Fibroblast of skin of right quadriceps (primary cell): ENCODE measurements at places on chromosomes 2 and 18.

DNA sequence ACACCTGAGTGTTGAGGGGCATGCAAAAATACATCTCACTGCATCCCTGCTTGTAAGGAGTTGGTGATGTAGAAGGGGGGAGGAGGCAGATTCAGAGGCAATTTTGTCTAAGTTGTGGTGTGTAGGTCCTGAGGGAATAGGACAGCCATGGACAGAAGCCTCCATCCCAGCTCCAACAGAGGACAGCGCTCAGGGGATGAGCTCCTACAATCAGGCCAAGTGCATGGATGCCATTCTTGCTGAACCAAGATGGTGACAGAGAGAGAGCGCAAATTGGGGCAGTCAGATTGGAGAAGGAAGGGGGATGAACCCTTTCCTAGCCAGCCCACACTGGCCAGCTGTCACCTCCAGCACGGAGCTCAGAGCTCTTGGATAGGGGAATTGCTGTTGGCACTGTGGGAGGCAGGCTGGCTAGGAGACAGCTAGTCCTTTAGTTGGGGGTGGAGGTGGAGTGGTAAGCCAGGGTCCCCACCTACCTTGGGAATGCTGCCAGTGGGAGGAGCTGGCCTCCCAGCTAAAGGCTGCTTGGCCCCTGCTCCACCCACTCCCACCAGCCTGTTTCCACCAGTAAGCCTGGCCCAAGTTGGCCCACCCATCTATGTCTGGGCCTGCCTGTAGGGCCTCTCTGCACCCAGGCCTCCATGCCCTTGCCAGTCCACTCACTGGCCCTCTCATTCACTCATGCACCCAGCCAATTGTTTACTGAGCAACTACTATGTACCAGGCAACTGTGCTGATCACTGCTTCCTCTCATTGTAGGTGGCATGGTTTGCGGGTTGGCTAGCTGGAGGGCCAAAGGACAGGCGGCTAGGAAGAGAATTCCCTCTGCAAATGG, 2.5 kb upstream of the PER2 start:
- no peak for DNase-seq

GRCh38 chr18:37641573-37641972, 76.0 kb upstream of the CELF4 start:
- no peak for DNase-seq

DNA sequence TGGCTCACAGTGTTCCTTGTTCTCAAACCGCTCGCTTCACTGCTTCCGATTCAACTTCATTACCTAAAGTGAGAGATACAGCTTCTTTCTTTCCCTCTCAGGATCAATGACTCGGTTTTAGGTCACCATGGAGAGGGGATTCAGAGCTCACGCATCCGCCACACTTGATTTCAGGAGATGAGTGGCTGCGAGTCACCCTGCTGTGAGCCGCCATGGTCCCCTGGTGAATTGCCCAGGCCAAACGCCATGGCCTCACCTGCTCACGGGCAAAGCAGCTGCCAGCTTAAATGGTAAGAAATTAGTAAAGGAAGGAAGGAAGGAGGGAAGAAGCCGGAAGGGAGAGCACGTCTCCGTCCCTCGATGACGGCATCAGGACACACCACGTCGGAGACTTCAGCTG, 60.5 kb downstream of the ADNP2 start:
- DNase-seq: peak; percentile 23

GRCh38 chr18:48806551-48807261, 144.1 kb downstream of the SMAD7 start:
- peak; percentile 74 for DNase-seq

- no peak for DNase-seq
Measured at GRCh38 chr18:79589601-79590091, 90.0 kb upstream of the CTDP1 start.

DNA sequence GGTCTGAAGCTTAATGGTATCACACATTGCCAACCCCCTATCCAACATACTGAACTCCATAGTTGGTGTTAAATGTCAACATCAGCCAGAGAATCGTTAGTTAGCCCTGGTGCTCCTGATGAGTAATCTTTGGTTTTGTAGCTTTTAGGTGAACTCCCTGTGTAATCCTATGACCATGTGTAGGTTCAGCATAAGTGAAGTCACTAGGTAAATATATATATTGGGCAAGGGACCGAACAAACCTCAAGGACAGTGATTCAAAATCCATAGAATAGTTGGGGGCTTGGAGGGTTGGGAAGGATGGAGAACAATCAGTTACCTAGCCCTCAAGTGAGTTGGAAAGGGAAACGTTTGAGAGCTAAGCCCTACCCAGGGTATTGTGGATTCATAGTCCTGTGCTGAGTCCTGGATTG, 16.0 kb upstream of the AP1S3 start:
- no peak for DNase-seq

- DNase-seq: no peak
Measured at GRCh38 chr2:1398191-1398590, 15.1 kb upstream of the TPO start.

DNA sequence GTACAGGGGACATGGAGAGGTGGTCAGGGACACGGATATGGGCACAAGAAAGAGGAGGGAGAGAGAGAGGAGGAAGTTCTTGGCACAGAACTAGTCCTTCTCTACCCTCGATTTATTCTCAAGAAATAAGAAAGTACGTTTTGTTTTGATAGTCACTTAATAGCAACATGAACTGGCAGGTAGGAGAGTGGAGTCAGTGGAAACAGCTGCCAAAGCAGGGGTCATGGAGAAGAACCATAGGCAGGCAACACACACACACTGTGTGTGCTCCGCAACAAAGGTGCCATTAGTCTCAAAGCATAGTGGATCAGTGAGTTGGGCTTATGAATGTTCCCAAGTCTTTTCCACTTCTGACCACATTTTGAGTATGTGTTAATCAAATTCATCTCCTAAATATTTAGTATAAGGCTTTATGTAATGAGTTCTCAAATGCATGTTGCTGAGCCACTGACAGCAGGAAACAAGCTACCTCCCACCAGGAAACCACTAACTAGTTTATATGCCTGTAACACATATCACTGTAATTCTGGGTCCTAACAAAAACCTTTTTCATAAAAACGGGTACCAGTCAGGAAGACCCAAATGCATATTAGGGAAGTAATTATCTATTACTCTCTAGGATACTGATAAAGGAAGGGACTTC, 41.1 kb downstream of the IWS1 start:
- DNase-seq: no peak

- DNase-seq: no peak
Measured at GRCh38 chr2:213757525-213757924, 473.3 kb downstream of the SPAG16 start.

- DNase-seq: peak; percentile 85
Measured at GRCh38 chr2:189144700-189145211, 34.8 kb downstream of the COL5A2 start.

GRCh38 chr18:35491700-35492077, 6.1 kb downstream of the INO80C start:
- DNase-seq: no peak

DNA sequence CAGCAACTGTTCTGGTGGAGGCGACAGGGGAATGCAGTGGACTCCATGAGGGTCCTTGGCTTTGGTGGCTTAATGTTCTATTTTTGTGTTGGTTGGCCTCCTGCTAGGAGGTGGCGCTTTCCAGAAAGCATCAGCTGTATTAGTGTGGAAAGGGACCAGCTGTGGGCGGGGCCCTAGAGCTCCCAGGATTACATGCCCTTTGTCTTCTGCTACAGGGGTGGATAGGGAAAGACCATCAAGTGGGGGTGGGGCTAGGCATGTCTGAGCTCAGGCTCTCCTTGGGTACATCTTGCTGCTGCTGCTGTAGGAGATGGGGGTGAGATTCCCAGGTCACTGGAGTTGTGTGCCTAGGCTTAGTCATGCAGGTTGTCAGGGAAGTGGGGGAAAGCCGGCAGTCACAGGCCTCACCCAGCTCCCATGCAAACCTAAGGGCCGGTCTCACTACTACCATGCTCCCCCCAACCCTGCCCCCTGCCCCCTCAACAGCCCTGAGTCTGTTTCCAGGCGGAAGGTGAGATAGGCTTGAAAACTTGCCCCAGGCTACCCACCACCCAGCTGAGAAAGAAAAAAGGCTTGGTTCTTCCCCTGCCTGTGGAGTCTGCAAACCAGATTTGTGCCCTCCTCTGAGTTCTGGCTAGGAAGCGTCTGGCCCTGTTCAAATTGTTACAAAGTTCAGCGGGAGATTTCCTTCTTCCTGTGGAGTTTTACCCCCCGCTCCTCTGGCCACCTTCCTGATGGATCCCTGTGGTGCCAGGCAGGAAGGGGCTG, 141.3 kb upstream of the LYPD1 start:
- no peak for DNase-seq

- no peak for DNase-seq
Measured at GRCh38 chr2:172734711-172735581, 699 bp upstream of the RAPGEF4 start.

DNA sequence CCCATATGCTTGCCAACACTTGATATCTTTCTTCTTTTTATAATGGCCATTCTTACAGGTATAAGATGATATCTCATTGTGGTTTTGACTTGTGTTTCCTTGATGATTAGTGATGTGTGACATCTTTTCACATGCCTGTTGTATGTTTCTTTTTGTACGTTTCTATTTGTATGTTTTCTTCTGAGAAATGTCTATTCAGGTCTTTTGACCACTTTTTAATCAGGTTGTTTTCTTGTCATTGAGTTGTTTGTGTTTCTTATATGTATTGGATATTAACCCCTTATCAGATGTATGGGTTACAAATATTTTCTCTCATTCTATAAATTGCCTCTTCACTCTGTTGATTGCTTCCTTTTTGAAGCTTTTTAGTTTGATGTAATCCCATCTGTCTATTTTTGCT, 42.4 kb downstream of the ABCB11 start:
- no peak for DNase-seq

- DNase-seq: no peak
Measured at GRCh38 chr18:37332628-37333420, 232.8 kb downstream of the CELF4 start.

GRCh38 chr2:156590085-156590739, 154.0 kb downstream of the GPD2 start:
- no peak for DNase-seq

DNA sequence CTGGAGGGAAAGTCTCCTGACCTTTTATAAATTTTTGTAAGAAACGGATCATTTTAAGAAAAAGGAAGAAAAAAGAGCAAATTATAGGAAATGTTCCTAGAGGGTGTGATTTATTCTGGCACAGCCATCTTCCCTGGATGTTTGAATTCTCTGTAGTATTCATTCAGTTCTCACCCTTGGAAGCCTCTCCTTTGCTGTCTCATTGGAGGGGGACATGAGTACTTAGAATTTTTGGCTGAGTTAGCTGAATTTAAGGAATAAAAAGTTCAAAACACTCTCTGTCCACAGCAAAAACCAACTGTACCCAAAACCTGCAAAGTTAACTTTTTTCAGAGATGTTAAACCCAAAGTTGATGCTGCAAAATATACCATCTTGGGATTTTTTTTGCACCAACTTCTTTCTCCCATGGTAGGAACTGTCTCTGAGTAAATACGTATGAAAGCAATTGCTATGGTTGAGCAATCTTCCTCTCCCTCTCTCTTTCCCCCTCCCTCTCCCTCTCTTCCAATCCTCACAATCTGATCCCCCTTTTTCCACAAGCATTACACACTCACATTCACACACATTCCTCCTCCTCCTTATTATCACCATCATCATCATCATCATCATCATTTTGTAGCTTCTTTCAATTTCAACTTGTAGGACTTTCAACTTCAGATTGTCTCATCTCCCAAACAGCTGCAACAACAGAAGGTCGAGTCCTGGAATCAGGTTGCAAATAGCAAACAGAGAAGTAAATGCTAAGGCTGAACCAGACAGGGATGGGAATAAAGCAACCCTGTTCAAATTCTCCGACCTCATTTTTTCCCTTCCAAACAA, 183.7 kb downstream of the GFPT1 start:
- DNase-seq: no peak

DNA sequence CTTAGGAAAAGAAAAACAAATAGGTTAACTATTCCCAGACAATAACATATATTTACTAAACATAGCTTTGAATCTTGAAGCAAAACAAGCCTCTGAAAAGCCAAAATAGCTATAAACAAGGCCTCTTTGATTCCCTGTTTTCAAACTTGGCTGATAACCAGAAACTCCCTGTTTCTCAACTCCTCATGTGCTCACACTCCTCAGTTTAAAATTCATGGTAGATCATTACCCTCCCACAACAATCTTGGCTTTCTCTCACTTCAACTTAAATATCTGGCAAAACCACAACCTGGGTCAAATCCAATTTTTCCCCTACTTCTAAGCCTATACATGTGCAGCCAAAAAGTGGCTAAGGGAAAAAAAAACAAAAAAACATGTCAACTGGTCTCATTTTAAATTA, 15.6 kb downstream of the SUCLG1 start:
- peak; percentile 78 for DNase-seq

DNA sequence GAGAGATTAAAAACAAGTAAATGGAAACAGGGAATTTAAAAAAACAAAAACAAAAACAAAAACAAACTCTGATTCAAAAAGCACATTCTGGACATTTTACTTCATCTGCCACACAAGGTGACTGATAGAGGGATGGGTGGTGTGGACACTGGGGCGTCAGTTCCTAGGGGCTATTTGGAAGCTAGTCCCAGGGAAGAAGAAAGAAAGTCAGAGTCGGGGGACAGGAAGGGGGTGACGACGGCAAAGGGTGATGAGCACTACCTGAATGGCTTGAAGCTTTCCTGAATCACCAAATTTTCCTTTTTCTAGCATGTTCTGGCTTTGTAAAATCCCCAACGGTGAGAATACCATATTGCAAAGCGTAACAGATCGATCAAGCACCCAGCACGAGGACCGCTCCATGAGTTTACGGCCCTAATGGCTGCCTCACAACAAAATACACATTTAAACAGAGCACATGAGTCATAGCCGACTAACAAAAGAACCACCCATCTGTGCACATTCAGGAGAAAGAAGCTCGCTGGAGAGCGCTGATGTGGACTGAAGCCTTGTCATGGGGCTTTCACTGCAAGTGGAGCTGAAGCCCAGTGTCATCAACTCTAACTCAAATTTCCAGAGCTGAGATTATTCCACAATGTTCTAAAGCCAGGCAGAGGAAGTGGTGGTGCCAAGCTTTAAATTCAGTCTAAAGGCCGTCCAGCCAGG, 178.9 kb downstream of the LNPK start:
- no peak for DNase-seq

DNA sequence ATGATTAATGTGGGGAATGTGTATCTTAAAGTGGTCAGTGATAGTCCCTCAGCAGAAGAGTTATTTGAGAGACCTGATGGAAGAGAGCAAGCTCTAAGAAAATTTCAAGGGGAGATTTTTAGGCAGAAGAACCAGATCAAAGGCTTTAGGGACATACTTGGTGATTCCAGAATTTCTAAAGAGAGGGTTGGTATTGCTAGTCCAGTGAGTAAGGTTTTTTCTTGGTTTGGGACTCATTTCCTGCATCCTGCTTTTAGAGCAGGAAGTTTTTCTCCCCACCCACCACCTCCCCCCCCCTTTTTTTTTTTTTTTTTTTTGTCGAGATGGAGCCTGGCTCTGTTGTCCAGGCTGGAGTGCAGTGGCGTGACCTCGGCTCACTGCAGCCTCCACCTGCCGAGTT, 42.7 kb upstream of the DYSF start:
- DNase-seq: no peak
